ENCODE measurements at places on chromosomes 11 and 22.

DNA sequence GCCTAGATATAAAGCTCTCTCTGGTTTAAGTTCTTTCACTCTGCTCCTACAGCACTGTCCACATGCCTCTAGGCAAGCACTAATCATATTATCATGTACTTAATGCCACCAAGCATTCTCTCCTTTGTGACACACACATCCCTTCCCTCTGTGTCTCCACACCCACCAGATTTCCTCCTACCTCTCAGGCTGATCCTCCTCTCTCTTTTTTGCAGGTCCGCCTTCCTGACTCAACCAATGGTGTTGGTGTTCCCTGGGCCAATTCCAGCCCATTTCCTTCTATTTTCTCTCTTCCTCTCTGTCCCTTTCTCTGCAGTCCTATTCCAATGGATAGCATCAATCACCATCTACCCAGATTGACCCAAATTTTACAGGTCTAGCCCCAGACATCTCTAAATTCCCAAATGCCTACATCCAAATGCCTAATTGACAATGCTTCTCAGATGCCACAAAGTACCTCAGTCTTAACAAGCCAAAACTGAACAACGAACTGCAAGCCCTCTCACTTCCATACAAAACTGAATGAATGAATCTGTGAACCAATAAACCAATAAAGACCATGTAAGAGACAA lies 504 bp upstream of the ZNF215 start:
- no peak for DNase-seq

DNA sequence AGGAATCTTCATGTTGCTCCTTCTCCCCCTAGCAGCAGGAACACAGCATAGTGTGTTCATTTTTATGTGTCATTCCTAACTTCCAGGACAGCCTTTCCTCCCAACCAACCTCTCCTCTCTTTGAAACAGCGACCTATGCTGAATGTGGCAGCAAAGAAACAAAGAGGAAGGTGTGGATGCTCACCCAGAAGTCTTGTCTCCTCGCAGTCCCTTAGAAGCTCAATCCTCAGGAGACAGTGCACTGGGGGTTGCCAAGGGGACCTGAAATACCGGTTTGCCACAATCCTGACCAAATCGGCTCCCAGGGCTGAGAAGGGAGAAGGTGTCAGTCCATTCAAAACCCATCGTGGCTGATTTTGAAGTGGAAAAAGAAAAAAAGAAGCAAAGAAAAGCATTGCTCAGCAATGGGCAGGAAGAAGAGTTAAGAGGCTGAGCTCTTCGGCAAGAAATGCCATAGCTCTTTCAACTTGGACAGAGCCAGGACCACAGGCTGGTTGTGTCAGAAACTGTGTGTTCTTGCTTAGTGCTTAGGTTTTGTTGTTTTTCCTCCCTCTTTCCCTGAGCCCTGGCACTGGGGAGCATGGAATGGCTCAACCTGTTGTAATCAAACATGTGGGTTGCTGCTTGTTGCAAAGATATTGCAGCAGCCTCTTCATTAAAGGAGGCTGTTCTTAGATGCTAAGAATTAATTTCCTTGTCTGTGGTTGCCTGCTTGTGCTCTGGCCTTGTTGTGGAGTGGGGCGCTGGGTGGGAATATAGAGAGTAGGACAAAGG lies 30.4 kb upstream of the TENM4 start:
- DNase-seq = no peak

DNA sequence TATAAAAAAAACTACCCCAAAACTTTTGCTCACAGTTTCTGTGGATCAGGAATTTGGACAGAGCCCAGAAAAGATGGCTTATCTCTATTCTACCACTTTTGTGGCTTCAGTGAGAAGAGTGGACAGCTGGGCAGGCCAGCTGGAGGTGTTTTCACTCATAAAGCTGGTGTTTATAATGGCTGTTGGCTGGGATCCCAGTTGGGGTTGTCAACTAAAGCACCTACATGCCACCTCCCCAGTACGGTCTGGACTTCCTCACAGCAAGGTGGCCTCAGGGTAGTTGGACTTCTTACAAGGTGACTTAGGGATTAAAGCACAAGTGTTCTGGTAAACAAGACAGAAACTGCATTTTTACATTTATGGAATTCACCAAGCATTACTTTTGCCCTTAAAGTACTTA lies 171.0 kb downstream of the NELL1 start:
- no peak for DNase-seq

GRCh38 chr11:110712659-110713448 lies 617 bp upstream of the ARHGAP20 start:
- no peak for DNase-seq

GRCh38 chr11:35725885-35726284 lies 63.3 kb downstream of the TRIM44 start:
- no peak for DNase-seq
